Stimulated activated CD8-positive, alpha-beta memory T cell treated with anti-CD3 and anti-CD28 coated beads, Interleukin-2, amount 100 ng/mL, for 1 hour (primary cell): ENCODE measurements at places on chromosomes 6 and 20.

DNA sequence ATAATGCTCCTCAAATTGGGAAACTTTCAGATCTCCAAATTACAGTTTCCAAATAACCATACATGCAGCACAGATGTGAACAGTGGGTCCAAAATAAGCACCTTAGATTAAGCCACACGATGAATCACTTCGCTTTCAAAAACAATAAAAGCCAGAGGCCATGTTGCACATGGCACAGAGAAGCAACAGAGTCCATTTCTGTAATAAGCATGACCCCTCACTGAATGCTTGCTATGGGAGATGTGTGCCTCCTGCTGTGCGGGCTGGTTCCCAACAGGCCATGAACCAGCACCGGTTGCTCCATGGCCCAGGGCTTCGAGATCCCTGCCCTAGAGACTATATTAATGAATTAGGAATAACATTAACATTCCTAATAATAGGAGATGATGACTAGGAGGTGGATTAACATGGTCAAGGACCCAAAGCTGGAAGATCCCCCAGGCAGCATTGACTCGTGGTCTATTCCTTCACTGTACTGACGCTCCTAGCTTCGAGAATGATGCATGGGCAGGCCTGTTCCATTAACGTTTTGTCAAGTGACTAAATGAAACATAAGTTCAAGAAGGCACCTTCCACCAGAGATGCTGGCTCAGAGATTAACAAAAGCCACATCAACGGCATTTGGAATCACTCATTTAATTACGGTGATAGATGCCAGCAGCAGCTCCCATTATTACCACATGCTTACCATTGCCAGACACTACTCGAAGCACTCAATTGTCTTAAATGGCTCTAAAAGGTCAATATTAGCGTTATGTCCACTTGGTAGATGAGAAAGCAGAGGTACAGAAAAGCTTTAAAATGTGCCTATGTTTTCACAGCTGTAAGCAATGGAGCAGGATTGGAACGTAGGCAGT, 470.6 kb upstream of the AGPAT4 start:
- DNase-seq = no peak

DNA sequence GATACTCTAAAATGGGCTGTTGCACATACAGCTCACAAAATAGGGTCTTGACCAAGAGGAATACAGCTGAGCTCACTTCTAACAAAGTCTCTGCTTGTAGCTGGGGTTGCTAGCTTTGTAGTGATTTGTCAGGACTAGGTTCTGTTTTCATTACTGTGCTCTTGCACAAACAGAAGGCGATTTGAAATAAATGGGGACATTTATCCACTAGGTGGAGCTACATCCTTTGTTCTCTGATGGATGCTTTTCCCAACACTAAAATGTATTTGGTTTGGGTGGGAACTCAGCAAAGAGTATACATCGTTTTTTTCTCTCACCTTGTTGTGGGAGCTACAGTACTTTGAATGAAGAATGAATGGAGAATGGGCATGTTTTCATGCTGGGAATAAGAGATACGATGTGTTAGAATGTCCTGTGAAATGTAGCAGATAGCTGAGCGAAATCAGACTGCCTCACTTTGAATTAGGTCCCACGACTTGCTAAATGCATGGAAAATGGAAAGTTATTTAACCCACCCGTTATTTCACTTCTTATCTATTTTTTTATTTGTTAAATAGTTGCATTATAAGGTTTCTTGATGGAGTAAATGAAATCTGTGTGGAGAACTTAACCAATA, 494.7 kb upstream of the MAP3K7 start:
- no peak for DNase-seq

GRCh38 chr6:82015043-82015442, 232.5 kb downstream of the IBTK start:
- DNase-seq = no peak

GRCh38 chr6:22926790-22927354, 357.5 kb downstream of the HDGFL1 start:
- DNase-seq = no peak

- DNase-seq = no peak
Measured at GRCh38 chr6:117253785-117254184, 11.6 kb upstream of the VGLL2 start.

DNA sequence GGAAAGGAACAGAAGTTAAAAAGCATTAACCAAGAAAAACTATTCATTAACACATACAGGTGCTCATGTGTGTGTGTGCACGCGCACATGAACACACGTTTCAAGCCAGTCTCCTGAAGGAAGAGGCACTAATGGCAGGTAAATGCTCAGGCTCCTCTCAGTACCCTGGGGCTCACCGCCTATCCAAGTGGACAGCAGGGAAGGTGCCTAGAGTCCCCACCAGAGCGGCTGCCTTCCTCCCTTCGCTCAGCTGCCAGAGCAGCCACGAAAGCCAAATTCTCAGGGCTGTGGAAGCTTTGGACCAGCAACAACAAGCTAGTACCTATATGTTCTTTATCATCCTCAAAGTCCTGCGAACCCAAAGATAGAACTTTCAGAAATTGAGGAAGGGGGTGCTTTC, 42.6 kb downstream of the PLCG1 start:
- no peak for DNase-seq

GRCh38 chr6:149060300-149060984, 257.1 kb upstream of the TAB2 start:
- DNase-seq = peak; percentile 19

DNA sequence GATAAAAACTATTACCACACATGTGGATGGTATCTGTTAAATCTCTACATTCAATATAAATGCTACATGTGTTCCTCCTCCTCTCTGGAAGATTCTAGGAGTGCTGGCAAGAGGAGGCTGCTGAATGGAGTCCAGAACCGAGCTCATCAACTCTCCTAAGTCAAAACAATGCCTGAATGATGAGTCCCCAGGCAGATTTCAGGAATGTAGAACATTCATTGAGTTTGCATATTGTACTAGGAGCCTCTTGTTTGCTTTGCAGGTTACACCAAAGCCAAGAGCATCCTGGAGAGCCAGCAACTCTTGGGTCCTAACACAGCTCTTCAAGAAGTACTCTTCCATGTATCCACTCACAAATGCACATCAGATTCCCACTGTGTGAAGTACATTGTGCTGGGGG, 117.6 kb upstream of the UST start:
- no peak for DNase-seq

GRCh38 chr6:142642651-142643050, 302.3 kb downstream of the HIVEP2 start:
- no peak for DNase-seq

DNA sequence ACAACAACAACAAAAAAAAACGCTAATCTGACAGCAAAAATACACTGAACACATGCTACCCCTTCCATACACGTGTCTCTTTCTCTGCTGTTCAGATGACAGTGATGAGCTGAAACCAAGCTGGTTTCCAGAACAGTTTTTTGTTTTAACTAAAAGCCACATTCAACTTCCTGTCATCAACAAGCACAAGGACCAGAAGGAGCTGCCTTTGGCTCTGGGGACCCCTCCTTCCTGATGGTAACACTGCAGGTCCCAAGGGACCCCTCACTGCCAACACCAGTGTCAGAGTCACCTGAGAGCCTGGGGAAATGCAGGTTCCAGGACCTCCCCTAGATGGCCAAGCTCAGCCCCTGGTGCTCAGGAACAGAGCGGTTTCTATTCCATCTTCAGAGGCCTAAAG, 6.0 kb downstream of the CST7 start:
- DNase-seq = no peak

DNA sequence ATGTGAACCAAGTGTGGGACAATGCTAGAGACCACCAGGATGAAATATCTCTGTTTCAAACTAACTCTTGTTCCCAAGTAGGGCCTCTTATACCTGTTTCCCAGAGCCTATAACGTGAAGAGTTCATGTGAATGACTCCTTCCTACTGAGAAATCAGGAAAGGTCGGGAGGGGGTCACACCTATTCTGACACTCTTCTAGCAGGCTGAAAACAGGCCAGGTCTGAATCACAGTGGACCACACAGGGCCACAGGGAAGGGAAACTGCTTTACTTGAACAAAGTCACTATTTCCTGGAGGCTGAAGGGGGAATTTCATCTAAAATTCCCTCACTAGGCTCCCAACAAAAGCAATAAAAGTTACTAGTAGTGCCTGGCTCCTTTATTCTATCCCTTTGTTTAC, 88.4 kb upstream of the BMP2 start:
- DNase-seq = no peak

DNA sequence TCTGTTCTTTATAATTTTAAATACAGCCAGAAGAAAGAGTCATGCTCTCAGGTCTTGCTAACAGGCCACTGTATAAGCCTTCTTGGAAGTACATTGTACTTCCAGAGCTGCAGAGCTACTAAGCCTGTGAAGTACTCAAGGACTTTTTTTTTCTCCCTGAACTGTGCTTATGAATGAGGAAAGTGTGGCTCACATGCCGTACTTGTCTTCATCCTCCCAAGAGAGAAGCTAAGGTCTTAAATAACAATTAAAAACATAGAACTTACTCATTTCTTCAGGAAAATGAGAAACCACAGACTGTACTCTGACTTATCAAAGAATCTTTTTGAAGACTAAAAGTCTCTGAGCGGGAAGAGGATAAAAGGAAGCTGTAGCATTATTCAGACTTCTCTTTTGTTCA, 218.3 kb downstream of the HTR1B start:
- no peak for DNase-seq

GRCh38 chr20:1370548-1371110, 22.2 kb downstream of the FKBP1A start:
- DNase-seq = no peak

GRCh38 chr6:52233975-52234823, 10.1 kb downstream of the IL17F start:
- no peak for DNase-seq

DNA sequence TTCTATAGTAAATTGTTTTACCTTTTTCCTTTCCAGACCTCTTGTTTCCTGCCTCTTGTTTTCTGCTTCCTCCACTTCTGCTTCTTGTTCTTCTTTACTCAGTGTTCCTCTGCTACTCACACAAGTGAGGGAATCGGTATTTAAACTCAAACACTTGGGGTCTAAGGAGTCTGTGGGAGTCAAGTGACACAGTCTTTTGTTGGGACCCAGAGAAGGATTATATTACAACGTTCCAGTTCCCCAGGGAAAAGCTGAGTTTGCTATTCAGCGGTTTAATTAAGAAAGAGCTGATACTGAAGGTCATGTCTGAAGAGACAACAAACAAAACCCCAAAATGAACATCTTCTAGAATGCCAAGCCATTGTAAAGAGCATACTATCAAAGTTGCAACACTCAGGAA, 107.8 kb upstream of the CITED2 start:
- no peak for DNase-seq

DNA sequence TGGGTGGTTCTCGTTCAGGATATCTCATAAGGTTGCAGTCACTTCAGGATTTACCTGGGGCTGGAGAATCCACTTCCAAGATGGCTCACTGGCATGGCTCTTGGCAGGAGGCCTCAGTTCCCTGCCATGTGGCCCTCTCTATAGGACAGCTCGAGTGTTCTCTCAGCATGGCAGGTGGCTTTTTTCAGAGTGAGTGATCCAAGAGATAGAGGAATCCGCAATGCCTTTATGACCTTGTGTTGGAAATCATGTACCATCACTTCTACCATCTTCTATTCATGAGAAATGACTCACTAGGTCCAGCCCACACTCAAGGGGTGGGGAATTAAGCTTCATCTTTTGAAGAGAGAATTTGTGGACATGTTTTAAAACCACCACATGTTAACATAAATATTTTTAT, 37.8 kb downstream of the PPP1R16B start:
- peak; percentile 9 for DNase-seq

- DNase-seq = no peak
Measured at GRCh38 chr6:144179828-144180227, 29.5 kb downstream of the STX11 start.

DNA sequence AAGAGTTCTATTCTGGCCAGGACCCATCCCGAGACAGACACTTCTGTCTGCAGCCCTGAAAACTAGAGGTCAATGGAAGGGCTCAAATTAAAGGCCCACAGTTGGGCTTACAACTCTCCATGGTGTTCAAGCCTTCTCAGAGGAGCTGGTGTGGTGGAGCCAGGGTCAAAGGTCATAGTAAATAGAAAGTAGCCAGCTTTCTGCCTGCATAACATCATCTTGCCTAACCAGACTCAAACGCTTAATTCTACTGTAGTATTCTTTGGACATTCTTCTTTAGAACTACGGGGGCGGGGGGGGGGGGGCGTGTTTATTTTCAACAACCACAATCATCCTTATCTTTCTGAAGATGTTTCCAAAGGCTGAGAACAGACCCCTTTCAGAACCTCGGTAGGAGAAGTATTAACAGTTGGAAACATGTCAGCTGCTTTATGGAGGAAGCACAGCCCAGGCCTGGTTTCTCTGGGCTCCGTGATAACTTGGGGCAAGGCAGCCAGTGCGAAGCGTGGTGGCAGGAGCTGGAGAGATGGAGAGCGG, 1.5 kb upstream of the RREB1 start:
- DNase-seq = no peak

- no peak for DNase-seq
Measured at GRCh38 chr6:98380589-98380988, 453.8 kb upstream of the POU3F2 start.

- DNase-seq = no peak
Measured at GRCh38 chr20:37308086-37309050, 18.9 kb downstream of the MANBAL start.

GRCh38 chr6:37802810-37803209, 16.7 kb upstream of the ZFAND3 start:
- DNase-seq = no peak

GRCh38 chr6:51854876-51855275, 232.5 kb downstream of the PKHD1 start:
- no peak for DNase-seq

DNA sequence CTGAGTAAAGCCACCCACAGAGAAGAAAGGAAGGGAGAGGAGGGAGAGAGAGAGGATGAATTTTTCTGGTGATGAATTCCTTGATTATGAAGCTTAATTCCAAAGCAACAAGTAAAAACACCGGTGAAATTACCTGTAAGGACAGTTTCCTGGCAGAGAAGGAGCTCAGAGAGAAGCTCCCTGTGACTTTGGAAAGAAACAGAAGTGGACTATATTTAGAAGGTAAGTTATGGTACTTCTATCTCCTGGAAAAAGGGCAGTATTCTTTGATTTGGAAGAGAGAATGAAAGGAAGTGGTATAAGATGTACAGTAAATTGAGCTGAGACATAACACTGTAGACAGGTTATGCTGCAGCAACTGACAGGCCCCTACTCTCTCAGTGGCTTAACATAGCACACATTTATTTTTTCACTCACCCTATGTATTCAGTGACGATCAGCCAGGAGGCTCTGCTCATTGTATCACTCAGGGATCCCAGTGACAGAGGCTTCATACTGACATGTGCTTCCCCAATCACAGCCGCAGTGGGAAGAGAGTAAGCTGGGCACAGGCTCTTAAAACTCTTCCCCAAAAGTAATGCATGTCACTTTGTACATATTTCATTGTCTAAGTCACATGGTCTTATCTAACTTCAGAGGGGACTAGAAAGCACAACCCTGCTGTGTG, 349.5 kb downstream of the BTBD9 start:
- no peak for DNase-seq

- no peak for DNase-seq
Measured at GRCh38 chr20:33925867-33926266, 67.8 kb upstream of the RALY start.

DNA sequence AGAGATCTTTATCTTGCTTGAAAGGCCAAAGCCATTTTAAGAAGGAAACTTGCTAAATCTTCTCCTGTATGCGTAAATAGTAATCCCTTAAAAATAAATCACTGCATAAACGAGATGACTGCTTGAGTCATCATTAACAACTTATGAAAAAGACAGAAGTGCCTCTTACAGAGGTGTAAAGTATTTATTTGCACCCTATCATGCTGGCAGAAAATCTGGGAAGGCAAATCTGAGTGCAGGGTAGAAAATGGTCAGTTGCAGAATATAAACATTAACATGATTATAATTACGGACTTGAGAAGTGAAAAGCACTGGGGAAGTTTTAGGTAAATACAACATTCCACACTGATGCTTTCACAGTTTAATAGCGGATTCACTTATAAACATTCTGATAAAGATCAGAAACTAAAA, 67.5 kb upstream of the FBXO30 start:
- no peak for DNase-seq
